ENCODE measurements at places on chromosomes 11 and 22.

DNA sequence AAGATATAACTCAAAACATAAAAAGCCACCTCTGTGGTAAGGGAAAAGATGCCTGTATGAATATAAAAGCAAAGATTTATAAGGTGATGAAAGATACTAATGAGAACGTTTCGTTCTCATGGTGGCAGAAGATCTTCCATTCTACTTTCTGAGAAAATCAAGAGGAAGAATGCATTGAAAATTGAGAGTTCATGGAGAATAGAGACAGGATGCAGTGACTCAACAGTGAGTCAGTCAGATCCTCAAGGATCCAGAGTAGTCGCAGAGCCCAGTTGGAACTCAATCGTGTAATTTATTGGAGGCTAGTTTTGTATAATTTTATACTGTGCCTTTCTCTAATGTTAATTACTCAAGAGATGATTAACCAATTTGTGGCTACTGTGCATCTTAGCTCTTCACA lies 73.3 kb downstream of the ENTHD1 start:
- DNase-seq: no peak

- no peak for DNase-seq
These were observed 8.4 kb upstream of the SYT13 start for GRCh38 chr11:45294499-45294898.

- no peak for DNase-seq
These were observed 16.9 kb downstream of the IL17RA start for GRCh38 chr22:17101475-17102296.

GRCh38 chr11:128522055-128522942 lies 65.1 kb downstream of the ETS1 start:
- DNase-seq: peak; percentile 92

- no peak for DNase-seq
These were observed 38.2 kb downstream of the ATXN10 start for GRCh38 chr22:45709866-45710265.

GRCh38 chr11:70542811-70543210 lies 144.5 kb downstream of the CTTN start:
- no peak for DNase-seq

All from stimulated activated CD8-positive, alpha-beta memory T cell treated with anti-CD3 and anti-CD28 coated beads, Interleukin-4, amount 100 ng/mL, for 48 hours (primary cell).